Lower lobe of right lung (tissue), 2 donors: ENCODE measurements at places on chromosomes 5 and 9.
A peak's percentile ranks its signal among the peaks of the same experiment; 100 is the strongest.

GRCh38 chr9:84266087-84266561 is 74.4 kb downstream of the SLC28A3 start:
- DNase-seq: no peak

DNA sequence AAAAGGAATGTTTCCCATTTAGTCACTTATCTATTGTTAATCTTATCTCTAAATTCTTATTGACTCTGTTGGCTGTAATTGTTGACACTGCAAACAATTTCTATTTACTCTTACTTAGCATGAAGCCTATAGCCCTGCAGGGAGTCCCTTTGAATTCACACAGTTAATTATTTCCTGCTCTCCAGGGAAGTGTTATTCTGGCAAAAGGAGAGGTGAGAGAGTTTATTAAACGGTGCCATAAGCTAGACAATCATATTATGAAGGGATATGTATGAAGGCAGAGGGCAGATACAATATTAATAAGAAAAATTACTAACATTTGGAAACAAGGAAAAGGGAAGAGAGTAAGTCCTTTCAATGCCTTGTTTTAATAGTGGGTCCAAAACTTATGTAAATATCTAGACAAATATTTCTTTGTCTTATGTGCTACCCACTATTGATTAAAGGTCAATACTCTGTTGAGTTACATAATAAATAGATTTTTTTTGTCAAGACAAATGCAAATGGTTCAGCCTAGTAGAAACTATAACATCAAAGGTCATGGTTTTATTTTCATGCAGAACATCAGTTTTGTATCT is 107.1 kb downstream of the CDH18 start:
- no peak for DNase-seq

DNA sequence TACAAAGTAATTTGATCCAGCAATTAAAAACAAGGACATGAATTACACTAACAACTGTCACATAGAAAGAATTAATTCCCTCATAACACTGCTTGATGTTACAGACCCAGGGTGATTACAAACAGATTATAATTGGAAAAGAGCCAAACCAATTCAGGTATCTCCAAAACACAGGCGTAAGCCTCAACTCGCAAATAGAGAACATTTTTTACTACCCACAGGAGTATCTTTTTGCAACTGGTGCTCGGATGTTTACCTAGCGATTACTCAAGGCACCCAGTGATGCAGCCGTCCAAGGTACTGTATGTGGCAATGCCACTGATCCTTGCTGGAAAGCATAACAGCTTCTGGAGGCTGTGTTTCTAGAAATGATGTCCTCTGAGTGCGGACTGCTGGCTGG is 386.1 kb upstream of the KIF2A start:
- DNase-seq: peak; percentile 52

DNA sequence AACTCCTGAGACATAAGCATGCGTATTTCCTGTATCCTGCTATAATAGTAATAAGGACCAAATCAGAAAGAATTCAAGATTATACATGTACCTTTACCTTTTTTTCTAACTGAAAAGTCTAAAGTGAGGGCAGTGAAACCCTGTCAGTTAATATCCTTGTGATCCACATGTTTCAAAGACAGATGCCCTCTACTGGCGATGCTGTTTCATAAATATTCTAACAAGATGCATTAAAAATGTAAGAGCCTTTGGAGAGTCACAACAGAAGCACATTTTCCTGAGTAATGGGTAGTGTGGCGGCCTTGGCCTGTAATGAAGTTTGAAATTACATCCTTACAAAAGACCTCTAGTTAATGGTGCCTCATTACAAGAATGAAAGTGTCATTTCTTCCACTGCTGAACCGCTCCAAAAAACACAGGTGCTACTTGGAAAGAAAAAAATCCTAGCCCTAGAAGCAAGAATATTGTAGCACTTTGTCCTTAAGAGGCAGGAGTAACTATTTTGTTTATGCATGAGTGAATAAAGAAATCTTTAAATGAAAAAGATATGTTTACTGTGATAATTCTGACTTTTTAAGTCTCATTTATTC is 232.6 kb downstream of the EPB41L4A start:
- no peak for DNase-seq

GRCh38 chr5:10703676-10704075 is 57.4 kb downstream of the DAP start:
- DNase-seq: no peak

- no peak for DNase-seq
Observed at GRCh38 chr5:103847060-103847459, 284.5 kb upstream of the NUDT12 start.

DNA sequence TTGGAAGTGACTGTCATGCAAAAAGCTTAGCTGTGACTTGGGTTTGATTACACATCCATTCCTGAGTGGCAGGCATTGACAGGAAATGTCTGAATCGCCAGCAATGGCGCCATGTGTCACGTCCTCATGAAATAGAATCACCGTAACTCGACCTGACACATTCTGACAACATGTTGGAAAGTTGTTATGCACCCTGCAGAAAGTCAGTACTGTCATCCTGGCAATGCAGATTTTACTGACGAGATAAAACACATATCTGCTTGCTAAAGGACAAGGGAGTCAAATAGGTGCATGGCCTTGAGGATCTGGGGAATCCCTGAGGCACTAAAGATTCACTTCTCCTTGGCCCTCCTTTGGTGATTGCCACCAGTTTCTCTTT is 344.2 kb downstream of the SPATA31D1 start:
- DNase-seq: no peak

DNA sequence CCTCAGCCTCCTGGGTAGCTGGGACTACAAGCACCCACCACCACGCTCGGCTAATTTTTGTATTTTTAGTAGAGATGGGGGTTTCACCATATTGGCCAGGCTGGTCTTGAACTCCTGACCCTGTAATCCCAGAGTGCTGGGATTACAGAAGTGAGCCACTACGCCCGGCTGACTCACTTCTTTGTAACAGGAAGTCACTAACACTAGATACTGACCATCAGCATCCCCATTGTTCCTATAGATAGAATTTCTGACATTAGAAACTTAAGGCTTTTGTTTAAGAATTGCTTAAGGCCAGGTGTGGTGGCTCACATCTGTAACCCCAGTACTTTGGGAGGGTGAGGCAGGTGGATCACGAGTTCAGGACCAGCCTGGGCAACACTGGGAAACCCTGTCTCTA is 42.2 kb downstream of the LEAP2 start:
- no peak for DNase-seq

DNA sequence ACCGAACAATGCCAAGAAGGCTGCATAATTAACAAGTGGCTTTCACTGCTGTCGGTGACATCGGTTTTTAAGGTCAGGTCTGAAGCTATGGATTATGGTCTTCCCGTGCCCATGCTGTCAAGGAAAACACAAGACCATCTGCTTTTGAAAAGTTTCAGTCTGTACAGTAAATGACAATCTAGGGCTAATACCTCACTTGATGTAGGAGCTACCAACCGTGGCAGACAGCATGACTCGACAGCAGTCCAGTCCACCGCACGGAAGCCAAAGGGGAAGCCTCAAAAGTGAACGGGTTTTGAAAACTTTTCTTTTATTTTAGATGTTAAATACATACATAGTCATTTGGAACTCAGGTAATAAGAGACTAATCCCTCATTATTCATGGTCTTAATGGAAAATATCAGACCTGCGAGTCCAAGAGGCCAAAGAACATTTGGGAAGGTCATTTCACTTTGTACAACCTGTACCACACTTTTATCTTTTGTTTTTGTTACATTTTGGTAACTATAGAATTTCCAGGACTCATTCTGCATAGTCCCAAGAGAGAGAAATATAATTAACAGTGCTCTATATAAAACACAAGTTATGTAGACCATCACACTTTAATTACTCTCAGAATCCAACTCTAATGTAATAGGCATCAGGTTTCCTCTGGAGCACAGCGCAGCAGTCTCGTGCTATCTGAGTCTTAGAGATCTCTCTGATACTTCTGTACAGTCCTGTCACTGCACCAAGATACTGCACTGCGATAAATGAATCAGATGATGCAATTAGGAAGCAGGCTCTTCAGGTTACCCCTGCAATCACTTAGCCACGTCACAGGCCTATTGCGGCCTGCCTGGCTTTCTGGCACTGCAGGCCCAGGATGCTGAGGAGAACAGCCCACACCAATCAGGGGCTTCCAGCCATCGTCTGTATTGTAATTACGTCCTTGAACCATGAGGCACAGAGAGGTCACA is 184.9 kb downstream of the FANCC start:
- no peak for DNase-seq

- no peak for DNase-seq
Observed at GRCh38 chr9:5786370-5787127, 46.4 kb downstream of the ERMP1 start.

DNA sequence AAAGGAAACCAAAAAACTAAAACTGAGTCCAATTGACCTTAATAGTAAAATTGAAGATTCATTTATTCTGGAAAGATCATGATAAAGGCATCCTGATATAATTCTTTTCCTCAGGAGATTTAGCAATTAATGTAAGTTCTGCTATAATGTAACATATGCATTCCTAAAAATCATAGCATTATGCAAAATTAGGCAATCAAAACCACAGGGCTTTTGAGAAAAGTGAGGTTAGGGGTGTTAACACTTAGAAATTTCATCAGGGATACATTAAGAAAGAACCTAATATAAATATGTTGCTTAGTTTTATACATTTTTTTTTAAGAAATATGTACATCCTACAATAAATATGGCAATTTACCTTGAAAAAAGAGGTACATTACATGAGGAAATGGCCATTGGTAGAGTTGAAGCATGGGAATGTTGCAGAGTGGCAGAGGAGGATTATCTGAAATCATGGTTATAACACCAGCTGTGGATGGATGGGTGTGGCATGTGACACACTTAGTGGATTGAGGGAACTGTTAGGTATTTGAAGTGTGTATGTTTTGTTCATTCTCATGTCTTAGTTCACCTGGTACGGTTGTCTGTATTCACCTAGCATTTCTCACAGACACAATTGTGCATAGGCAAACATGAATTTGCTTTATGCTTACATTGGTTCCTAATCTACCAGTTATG is 51.1 kb downstream of the CCNH start:
- DNase-seq: no peak

DNA sequence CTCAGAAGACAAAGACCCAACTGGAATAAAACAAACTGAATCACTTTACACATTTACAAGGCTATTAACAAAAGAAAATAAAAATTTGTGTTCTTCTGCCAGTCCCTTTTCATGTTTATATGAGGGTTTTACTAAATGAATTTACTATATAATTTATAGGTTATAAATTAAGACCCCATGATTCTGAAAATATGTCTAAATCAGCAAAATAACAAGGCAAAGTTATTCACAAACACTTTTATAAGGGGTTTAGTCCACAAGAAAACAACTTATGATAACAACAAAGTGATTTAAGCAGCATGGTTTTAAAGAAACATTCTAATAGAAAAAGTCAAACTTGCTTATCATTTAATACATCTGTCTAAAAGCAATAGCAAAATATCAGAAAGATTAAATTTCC is 4.9 kb downstream of the MIER3 start:
- DNase-seq: no peak

DNA sequence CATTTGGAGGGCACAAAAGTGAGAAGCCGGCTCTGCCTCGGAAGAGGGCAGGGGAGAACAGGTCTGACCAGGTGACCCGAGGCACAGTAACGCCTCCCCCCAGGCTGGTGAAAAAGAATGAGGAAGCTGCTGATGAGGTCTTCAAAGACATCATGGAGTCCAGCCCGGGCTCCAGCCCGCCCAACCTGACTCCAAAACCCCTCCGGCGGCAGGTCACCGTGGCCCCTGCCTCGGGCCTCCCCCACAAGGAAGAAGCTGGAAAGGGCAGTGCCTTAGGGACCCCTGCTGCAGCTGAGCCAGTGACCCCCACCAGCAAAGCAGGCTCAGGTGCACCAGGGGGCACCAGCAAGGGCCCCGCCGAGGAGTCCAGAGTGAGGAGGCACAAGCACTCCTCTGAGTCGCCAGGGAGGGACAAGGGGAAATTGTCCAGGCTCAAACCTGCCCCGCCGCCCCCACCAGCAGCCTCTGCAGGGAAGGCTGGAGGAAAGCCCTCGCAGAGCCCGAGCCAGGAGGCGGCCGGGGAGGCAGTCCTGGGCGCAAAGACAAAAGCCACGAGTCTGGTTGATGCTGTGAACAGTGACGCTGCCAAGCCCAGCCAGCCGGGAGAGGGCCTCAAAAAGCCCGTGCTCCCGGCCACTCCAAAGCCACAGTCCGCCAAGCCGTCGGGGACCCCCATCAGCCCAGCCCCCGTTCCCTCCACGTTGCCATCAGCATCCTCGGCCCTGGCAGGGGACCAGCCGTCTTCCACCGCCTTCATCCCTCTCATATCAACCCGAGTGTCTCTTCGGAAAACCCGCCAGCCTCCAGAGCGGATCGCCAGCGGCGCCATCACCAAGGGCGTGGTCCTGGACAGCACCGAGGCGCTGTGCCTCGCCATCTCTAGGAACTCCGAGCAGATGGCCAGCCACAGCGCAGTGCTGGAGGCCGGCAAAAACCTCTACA is 11.8 kb downstream of the QRFP start:
- no peak for DNase-seq

GRCh38 chr5:156367597-156367996 is 40.6 kb downstream of the SGCD start:
- no peak for DNase-seq

DNA sequence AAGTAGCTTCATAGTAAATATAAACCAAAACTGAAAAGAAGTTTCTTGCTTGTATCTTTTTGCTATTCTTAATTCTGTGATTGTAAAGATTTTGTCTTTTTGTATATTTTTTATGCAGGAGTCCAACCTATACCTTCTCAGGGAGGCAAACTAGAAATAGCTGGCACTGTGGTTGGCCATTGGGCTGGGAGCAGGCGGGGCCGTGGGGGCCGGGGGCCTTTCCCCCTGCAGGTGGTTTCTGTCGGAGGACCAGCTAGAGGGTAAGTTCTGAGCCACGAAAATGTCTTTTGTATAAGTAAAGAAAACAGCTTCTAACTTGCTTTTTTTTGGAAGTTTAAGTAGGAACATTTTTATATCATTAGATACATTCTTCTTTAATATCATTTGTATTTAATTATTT is 15.4 kb upstream of the PHF2 start:
- DNase-seq: no peak

- DNase-seq: no peak
Observed at GRCh38 chr5:148915224-148915817, 88.9 kb downstream of the ADRB2 start.

DNA sequence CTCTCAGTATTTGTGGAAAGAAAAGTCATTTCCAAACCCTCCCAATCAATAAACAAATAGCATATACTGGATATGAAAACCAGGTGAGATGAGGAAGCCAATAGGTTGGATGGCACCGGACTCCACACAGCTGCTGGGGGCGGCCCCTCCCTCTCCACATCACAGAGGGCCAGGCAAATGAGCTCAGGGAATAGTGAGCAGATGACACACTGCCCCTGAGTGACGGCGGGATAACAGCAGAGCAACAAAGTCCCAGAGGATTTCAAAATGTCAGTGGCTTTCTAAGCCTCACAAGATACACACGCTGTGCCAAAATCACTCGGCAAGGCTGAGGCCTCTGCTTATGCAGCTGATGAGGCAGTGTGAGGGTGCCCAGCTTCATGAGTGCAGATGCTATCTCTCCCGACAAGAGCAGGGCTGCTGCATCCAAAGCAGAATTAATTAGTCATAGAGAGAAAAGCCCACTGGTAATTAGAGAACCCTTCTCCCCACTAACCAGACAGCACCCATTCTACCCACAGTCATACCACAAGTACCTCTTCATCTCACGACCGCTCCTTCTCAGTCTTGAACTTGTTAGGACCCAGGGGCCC is 235.0 kb upstream of the NFIL3 start:
- DNase-seq: no peak
